ENCODE measurements at places on chromosomes 13 and 19. TPM values are rescaled to one million over a fixed set of nuclear protein-coding genes. Genes with fewer than 3 reads are reported as not detected.

The ZNF345 gene
- total RNA-seq, result 5.5 TPM

- no peak for DNase-seq
Measured at GRCh38 chr13:105063676-105064075, 1471.8 kb downstream of the EFNB2 start.

The NLRP4 gene
- total RNA-seq, result not detected

GRCh38 chr13:41032691-41033376 lies 13.7 kb upstream of the ELF1 start:
- DNase-seq, result peak; percentile 40

The TMED1 gene
- total RNA-seq, result 33.6 TPM

The CERS1 gene
- total RNA-seq, result 1.0 TPM

DNA sequence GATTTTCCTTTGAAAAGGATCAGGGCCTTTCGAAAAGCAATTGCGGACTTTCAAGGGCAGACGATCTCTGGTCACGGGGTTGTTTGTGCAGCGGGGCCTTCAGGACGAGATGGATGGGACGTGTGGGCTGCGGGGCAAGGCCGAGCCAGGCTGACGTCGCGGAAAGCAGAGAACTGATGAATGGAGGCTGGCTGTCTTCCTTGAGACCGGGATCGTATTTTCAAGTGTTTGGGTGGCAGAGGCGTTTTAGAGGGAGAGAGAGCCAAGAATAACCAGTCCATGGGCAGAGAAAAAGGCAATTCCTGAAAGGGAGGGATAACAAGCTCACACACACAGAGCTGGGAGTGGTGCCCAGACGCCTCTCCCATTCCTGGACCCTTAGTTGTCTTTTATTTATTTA lies 138.9 kb upstream of the USP29 start:
- DNase-seq, result no peak

The SIX5 gene
- 12.9 TPM for total RNA-seq

The SEMA6B gene
- total RNA-seq, result 0.89 TPM

The LSR gene
- total RNA-seq, result 42.8 TPM

DNA sequence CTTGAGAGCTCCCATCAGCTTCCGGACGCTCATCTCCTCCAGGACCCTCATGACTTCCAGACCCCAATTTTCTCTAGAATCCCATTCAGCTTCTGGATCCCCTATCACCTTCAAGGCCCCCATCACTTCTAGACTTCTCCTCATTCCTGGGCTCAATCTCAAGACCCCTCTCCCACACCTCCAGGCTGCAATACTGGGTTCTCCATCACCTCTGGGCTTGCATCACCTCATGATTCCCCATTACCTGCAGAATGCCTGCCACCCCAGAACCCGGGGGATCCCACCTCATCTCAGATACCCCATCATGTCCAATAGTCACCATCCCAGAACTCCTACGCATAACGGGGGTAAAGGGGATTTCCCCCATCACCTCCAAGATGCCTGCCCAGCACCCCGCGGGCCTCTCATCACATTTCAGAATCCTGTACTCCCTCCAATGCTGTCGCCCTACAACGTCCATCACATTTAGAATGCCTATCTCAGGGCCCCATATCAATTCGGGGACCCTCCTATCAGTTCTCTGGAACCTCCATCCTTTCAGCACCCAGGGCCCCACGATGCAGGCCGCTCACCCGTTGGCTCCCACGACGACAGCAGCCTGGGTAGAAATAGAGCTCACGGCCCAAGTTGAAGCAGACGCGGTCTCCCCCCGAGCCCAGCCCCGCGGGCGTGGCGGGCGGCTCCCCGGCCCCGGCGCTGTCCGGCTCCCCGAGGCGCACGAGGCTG lies 738 bp downstream of the DMWD start:
- no peak for DNase-seq

DNA sequence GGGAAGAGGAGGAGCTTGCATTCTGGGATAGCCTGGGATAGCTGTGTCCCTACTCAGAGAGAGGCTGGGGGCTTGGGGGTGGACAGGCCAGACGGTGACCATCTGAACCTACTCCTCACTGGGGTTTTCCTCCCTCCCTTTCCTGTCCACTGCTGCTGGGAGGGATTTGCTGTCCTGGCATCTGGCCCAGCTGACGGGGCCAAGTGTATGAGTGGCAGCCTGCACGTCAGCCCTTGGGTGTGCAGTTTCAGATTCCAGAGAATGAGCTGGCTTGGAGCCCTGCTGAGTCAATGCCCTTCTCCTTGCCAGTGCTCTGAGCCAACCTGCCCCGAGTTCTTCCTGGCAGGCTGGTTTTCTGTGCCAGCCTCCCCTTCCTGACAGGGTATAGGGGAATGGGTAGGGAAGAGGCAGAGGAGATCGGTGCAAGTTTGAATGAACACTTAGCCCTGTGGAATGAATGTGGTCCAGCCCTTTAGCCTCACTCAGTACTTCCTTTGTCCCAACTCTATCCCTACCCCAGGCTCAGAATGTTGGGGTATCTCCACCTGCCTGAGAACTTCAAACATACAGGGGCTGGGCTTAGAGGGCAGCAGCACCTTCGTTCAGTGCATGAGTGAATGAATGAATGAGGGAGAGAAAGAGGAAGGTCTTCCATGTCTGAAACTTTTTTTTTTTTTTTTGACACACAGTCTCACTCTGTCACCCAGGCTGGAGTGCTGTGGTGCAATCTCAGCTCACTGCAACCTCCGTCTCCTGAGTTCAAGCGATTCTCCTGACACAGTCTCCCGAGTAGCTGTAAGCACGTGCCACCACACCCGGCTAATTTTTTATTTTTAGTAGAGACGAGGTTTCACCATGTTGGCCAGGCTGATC lies 1.8 kb upstream of the ANGPTL4 start:
- DNase-seq, result peak; percentile 98

GRCh38 chr19:57611113-57611512 lies 2.9 kb upstream of the ZNF134 start:
- no peak for DNase-seq

- DNase-seq, result peak; percentile 25
Measured at GRCh38 chr19:4582980-4583842, 23.7 kb upstream of the SEMA6B start.

The NLRP11 gene
- not detected for total RNA-seq

GRCh38 chr13:46339035-46339666 lies 47.9 kb downstream of the RUBCNL start:
- DNase-seq, result peak; percentile 93

The ZNF726 gene
- 3.8 TPM for total RNA-seq

The ZNF527 gene
- 8.1 TPM for total RNA-seq

- DNase-seq, result no peak
Measured at GRCh38 chr13:49670828-49671227, 20.5 kb downstream of the EBPL start.

DNA sequence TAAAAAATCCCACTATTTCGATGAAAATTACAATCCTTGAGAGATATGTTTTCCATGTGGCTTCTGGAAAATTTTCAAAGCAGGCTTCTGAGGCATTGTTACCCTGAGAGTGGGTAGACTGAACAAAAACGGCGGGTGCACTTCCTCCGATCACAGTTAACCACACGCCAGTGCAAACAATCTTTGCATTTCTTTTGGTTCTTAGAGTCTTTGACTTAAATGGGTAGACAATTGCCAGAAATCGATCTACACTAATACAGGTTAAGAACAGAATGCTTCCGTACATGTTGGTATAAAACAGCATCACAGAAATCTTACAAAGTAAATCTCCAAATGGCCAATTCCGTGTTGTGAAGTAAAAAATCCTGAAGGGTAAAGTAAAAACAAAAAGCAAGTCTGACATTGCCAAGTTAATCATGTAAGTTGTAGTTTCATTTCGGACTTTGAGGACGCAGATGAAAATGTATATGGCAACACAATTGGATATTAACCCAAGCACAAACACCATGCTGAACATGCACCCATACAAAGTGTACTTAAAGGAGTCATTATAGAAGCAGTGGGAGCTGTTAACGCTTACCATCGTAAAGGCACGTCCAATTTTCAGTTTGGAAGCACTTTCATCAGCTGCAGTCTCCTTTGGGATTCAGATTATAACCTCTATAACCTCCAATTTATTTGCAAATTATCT lies 927 bp downstream of the LPAR6 start:
- no peak for DNase-seq

The FKBP8 gene
- total RNA-seq, result 278 TPM

GRCh38 chr13:52644108-52644507 lies 1.9 kb downstream of the HNRNPA1L2 start:
- no peak for DNase-seq

DNA sequence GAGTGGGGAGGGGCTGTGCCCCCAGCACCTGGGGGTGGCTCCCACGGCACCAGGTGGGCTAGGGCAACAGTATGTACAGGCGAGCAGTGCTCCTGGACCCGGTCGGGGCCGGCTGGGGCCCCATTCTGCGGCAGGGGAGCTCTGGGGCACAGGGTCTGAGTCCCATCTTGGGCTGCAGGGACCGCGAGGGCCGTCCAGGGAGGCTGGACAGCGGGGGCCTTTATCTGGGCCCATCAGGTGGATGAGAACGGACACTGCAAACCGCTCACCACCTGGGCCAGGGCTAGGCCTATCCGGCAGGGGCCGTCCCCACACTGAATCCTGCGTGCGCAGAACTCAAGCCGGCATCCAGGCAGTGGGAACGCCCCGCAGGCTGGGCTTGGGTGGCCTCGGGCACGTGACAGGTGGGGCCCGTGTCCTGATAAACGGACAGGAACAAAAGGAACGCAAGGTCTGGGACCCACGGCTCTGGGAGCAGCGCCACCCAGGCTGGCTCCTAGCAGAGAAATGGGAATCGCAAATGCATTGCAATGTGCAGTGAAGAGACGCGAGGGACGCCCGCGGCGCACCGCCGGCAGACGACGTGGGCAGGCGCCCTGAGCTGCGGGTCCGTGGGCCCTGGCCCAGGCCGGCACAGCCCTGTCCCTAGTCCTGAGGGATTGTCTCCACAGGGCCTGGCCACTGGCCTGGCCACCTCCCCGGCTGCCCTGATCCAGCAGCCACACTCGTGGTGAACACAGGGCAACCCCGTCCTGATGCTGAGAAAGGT lies 29.7 kb downstream of the BTBD2 start:
- DNase-seq, result no peak

GRCh38 chr19:40539070-40539469 lies 37.6 kb upstream of the SHKBP1 start:
- no peak for DNase-seq

DNA sequence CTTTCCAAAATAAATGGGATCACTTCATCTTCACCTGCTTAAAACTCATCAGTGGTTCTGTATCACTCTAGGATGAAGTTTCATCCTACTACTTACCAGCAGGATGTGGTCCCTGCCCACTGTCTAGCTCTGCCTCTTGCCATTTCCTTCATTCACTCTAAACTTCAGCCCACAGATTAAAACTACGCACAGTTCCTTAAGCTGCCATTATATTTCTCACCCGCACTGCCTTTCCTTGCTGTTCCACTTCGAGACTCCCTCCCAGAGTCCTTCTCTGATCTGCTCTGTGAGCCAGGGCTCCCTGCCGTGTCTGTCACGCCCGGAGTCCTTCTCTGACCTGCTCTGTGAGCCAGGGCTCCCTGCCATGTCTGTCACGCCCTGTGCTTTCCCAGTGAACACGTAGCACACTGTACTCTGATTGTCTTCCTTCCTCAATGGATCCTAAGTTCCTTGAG lies 52.0 kb upstream of the NPAS1 start:
- DNase-seq, result peak; percentile 59

DNA sequence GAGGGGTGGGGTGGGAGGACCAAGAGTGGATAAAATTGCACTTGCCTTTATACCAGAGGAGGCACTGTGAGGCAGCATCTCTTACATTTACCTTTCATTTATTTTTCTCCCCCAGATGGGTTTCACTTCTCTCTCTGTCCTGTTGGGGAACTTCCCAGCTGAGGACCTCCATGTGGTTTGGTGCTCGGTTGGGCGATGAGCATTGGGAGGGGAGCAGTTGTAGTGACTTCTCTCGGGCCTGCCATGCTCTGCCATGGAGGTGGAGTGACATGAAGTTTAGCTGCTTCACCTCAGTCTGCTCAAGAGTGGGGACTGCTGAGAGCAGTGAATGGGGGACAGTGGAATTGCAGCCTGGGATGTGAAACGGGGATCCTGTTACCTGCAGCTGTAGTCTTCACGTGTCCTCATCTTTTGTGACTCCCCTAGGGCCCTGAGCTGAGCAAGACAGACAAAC lies 23.1 kb upstream of the CXCL17 start:
- no peak for DNase-seq

The CEACAM16 gene
- not detected for total RNA-seq

GRCh38 chr19:4979211-4979807 lies 10.4 kb downstream of the KDM4B start:
- no peak for DNase-seq

The IZUMO4 gene
- total RNA-seq, result 0.89 TPM

DNA sequence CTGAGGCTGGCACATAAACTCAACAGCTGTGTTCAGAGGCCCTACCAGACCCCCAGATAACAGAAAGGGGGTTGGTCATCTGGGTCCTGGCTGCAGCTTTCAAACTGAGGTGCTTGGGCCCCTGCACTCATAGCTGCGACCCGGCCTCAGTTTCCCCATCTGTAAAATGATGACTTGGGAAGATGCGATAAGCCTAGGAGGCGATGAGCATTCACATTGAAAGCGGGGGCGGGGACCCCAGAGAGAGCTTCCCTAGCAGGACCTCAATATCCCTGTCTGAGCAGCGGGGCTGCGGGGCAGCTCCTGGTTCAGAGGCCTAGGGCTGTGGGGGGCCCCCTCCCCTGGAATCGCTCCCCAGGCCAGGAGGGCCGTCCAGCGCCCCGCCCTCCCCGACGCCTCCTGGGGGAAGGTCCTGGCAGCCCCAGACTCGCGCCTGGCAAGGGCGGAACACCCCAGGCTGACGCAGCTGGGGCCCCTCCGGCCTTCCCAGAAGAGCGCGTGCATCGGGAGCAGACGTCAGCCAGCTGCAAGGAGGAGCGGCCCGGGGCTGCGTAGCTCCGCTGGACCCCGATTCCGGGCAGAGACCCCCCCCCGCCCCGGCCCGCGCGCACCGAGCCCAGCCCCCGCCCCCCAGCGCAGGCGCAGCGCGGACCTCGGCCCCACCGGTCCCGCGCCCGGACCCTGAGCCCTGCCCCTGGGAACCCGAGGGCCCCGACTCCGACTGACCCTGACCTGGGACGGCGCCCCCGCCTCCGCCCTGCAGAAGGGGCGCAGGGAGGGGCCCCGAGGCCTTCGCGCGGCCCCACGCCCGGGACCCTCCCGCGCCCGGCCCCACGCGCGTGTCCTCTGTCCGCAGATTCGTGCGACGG lies 3.5 kb downstream of the FSTL3 start:
- peak; percentile 25 for DNase-seq

The ZNF737 gene
- 16.7 TPM for total RNA-seq

DNA sequence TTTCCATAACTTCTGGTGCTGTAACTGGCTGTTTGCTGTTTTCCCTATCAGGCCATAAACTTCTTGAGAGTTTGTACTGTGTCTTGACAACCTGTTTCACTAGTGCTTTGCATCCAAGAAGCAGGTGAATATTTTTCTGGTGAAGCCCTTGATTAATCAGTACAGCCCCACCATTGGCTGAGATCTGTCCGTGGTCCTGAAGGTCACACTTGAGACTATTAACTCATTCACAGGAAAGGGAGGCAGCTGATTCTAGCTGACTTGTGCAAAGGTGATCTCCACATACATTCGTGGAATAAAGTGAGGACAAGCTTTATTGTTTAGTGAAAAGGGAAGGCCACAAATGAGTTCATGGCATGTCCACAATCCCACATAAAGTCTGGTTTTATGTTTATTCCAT lies 61.4 kb upstream of the ZNF835 start:
- no peak for DNase-seq

GRCh38 chr19:50362656-50363424 lies 2.6 kb downstream of the NAPSA start:
- DNase-seq, result no peak

Measured in renal cortical epithelial cell (primary cell).